ENCODE measurements at places on chromosomes 11 and 22.

DNA sequence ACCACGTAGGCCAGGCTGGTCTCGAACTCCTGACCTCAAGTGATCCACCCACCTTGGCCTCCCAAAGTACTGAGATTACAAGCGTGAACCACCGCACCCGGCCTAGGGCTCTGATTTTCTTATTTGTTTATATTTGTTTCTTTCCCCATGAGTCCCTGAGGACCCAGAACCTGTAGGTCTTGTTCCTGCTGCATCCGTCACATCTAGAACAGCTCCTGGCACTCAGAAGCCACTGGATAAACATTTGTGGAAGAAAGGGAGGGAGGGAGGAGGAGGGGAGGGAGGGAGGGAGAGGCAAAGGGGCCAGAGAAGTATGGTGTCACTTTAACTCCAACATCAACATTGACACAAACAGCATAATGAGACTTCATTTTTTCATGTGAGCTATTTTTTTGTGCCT lies 67.7 kb downstream of the CELSR1 start:
- no peak for DNase-seq

- DNase-seq = no peak
These were observed 11.3 kb downstream of the DERL3 start for GRCh38 chr22:23827351-23827995.

DNA sequence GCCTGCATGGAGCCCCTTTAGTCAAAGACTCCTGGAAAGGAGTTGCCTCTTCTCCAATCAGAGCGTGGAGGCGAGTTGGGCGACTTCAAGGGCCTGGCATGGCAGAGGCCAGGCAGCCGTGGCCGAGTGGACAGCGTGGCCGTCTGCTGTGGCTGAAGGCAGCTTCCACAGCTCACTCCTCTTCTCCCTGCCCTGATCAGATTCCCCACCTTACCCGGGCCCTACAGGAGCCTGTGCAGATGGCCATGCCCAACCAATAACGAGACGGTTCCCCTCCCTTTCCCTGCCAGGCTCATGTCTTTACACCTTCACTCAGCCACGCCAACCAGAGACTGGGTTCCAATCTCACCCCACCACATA lies 20.0 kb upstream of the SLC22A12 start:
- no peak for DNase-seq

- no peak for DNase-seq
These were observed 141.3 kb downstream of the ATG16L2 start for GRCh38 chr11:72955466-72955865.

- DNase-seq = no peak
These were observed 127.2 kb downstream of the OSBP2 start for GRCh38 chr22:30821863-30822215.
